ENCODE measurements at places on chromosomes 2 and 18. TPM values are rescaled to one million over a fixed set of nuclear protein-coding genes. Genes with fewer than 3 reads are reported as not detected.

DNA sequence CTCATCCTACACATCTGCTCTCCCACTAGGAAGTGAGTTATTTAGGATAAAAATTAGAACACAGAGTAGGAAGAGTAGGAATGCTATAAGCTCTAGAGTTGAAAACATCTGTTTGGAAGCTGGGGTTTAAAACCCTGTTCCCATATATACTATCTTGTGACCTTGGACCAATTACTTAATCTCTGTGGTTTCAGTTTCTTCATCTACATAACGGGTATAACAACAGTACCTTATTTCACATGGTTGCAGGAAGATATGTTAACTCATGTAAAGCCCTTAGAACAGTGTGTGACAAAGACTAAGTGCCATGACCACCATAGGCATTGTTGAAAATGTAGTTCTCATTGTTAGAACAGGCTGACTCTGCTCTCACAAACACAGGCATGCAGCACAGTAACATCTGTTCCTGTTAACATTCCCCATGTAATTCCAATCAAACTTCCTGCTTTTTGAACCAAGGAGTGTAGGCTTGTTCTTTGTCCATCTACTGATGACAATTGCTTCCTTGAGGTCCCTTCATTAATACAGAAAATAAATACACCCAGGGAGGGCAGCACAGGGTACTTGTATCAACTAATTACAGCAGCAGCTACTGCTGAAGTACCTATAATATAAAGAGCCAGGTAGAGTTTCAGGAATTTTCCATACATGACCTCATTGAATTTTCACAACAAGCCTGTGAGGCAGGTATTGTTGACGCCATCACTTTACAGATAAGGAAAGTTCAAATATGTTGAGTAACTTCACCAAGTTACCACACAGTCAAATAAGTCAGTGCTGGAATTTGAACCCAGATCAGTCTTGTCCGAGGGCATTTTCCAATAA is 204.2 kb downstream of the L3MBTL4 start:
- no peak for DNase-seq

- no peak for DNase-seq
Measured at GRCh38 chr2:173869244-173870229, 95.6 kb downstream of the SP3 start.

- DNase-seq = peak; percentile 70
Measured at GRCh38 chr2:143034292-143035074, 94.7 kb upstream of the ARHGAP15 start.

DNA sequence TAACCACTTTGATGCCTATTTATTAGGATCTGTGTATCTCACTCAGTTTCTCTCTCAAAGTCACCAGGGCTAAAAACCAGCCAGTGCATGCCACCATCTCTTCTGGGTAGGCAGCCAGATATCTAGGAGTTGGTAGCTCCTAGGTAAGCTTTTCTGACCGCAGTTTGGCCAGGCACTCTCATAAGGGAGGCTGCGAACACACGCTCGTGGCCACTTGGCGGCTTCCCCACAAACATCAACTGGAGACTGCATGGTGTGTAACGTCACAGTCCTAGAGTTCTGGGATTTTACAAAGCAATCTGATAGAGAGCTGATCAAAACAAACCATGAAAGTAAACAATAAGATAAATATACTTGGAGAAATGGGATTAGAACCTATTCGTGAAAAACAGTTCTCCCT is 424.3 kb upstream of the ACVR2A start:
- DNase-seq = no peak

DNA sequence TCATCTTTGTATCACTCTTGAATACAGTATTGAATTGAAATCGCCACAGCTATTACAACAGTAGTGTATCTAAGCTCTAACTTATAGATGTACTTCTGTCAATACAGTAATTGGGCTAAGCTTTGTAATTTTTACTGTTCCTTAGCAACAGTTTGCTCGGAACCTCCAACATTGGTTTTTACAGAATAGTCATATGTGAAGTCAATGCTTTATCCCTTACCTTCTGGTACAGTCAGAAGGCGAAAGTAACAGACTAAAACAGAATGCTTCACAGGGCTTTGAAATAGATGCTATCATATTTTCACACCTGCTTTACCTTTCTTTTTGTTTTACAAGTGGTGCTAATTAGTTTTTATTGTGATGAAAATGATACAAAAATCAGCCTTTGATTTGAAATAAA is 46.9 kb upstream of the CYP20A1 start:
- no peak for DNase-seq

The EIF2AK2 gene
- total RNA-seq = 175 TPM

- DNase-seq = no peak
Measured at GRCh38 chr2:215771241-215771640, 242.1 kb downstream of the MREG start.

- DNase-seq = no peak
Measured at GRCh38 chr2:31270131-31270530, 36.2 kb downstream of the EHD3 start.

GRCh38 chr2:105610576-105611332 is 134.0 kb upstream of the NCK2 start:
- no peak for DNase-seq

- no peak for DNase-seq
Measured at GRCh38 chr18:73670039-73670438, 477.6 kb downstream of the FBXO15 start.

- DNase-seq = no peak
Measured at GRCh38 chr2:65916785-65917295, 484.4 kb upstream of the SPRED2 start.

GRCh38 chr2:43490252-43490786 is 105.5 kb downstream of the THADA start:
- no peak for DNase-seq

DNA sequence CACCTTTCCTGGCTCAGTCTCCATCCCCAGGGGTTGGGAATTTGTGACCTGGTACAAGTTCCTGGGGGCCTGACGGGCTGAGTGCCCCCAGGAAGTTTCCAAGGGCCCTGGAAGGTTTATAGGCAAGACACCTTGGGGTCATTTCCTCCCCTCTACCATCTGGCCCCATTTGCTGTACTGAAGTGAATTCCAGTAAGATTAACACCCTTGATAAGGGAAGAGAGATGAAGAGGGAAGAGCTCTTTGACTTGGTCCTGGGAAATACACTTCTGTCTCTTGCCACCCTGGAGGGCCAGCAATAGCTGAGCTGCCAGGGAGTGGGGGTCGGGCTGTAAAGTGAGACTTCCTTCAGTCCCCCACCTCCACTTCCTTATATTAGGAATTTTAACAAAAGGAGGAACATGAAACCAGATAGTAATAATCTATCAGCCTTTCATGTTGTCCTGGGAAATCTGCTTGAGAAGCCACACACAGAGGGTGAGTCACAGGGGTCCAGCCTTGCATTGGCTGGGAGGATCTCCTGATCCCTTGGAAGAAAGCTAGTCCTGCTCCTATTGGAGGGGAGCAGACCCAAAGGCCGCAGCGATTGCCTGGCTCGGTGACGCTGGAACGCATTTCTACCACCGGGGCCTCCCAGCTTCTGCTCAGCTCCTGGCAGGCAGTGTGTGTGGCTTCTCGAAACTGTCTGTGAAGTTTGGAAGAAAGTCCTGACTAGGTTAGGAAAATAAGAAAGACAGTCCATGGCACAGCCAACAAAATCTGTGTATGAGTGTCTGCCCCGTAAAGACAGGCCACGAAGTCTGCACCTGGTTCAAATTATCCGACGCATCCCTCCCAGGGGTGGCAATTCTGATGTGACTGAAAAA is 87.3 kb downstream of the ACAA2 start:
- no peak for DNase-seq

The TNS1 gene
- total RNA-seq = 1.4 TPM

GRCh38 chr2:172207911-172208310 is 105.2 kb upstream of the DLX2 start:
- no peak for DNase-seq

DNA sequence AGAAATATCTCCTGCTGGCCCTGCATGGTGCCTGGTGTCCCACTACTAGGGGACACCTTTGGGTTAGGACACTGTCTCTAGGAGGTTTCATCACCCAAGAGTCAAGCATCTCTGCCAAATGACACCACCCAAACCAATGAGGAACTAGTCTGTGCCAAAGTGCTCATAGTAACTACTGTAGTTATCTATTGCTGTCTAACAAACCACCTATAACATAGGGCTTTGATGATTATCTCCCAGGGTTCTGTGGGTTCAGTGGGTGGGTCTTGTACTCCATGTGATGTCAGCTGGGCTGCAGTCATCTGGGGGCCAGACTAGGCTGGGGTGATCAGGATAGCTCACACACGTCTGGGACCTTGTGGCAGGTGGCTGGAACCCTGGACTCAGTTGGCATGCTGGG is 59.8 kb downstream of the EPAS1 start:
- DNase-seq = no peak

DNA sequence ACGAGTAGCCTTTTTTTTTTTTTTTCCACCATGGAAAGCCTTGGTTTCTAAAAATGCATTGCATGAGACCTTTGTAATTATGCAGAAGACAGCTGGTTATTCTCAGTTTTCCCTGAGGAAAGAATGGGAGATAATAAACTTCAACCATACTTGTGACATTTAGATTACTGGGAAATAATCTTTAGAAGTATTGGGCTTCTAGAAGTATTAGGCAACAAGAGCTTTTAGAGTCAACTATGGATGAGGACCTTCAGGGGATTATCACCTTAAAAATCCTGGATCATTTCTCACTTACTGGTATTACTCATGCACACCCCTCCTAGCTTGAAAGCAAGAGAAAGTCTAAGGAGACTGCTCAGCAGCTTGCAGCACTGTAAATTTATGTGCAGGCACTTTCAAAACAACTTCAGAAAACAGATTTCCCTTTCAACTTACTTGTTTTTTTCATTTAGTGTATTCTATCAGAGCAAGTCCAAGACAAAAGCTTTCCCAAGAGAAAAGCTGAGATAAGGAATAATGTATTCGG is 175.9 kb downstream of the NRXN1 start:
- DNase-seq = no peak

The ASPRV1 gene
- 1.3 TPM for total RNA-seq

- no peak for DNase-seq
Measured at GRCh38 chr18:7488571-7488970, 78.5 kb upstream of the PTPRM start.

DNA sequence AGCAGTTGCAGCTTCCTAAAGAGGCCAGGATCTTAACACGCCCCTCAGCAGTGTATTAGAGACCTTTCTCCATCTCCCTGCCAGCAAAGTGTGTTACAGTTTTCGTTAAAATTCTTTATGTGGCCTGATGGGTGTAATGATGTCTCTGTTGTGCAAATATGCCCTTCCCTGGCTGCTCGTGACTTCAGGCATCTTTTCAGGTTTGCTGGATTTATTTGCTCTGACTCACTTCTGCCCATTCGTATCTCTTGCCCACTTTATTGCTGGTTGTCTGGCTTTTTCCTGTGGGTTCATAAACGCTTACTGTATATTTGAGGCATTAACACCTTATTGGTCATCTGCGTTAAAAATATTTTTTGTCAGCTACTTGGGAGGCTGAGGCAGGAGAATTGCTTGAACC is 134.5 kb downstream of the ASB1 start:
- DNase-seq = no peak

- no peak for DNase-seq
Measured at GRCh38 chr2:168926621-168927386, 25.7 kb downstream of the G6PC2 start.

- DNase-seq = peak; percentile 41
Measured at GRCh38 chr18:79630281-79631095, 49.1 kb upstream of the CTDP1 start.

DNA sequence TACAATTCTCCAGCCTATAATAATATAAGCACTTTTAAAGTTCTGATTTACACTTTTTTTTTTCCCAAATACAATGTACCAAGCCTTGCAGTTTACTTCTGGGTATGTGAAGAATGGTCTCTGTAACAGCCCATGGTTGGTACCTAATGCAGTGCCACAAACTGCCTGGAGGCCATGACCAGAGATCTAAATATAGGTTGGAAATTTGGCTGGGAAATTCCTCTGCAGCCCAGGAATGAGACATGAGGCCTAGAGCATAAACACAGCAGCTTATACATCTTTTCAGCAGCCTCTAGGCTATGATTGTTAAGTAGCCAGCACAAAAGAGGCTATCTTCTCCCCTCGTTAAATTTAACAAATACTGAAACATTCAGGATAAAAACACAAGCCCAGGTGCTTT is 432.0 kb upstream of the FAM98A start:
- no peak for DNase-seq

DNA sequence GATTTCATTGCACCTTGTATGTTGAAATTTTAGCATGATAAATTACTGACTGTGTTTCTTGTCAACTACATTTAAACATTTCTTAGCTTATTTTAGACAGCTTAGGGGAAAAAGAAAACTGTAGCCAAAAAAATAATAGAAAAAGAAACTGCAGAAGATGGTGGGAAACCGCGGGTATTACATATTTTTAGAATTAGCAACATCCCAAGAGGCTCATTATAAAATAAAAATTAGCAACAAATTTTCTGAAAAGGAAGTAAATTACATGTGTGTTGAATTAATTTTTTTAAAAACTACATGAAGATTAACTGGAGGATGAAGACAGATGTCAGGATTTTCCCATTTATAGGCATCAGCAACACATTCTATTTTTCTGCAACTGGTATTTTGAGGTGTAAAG is 4.3 kb downstream of the PELI1 start:
- DNase-seq = no peak

GRCh38 chr2:105393373-105394055 is 5.3 kb downstream of the FHL2 start:
- no peak for DNase-seq

GRCh38 chr2:120515759-120516678 is 170.1 kb downstream of the INHBB start:
- DNase-seq = no peak

- DNase-seq = no peak
Measured at GRCh38 chr18:58605027-58606020, 23.6 kb downstream of the ALPK2 start.

DNA sequence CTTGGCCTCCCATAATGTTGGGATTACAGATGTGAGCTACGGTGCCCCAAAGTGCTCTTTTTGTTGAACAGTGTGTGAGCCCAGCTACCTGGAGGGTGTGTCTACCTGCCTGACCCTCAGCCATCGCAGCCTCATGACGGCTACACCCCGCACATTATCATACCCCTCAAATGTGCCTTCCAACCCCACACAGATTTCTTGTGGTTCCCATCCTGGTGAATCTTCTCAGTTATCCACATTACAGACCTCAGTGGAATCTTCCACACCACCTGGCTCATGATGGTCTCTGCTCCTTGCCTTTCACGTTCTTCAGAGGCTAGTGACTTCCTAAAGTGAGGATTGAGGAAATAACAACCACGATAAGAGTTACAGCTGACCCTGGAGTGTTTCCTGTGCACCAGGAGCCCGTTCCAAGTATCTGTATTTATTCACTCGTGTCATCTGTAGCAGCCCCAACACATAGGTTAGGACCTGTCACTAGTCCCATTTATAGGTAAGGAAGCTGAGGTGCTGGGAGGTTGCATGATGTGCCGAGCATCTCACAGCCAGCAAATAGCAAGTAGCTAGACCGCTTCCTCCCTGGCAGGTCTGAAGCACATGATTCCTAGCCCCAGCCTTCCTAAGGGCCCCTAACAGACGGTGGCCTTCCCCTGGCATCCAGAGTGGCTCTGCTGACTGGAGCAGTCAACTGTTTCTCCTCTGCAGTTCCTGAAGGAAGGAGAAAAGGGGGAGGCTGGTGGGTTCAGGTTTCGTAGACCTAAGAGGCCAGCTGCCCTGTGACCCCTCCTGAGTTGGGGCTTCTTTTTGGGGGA is 47.3 kb downstream of the TCF7L1 start:
- no peak for DNase-seq

The OSR1 gene
- not detected for total RNA-seq

Measured in activated CD8-positive, alpha-beta memory T cell treated with anti-CD3 and anti-CD28 coated beads, Interleukin-2, amount 10 ng/mL, durations not matched to agents 7 days and 5 days (primary cell).